ENCODE measurements at places on chromosomes 6 and 20.

- no peak for DNase-seq
Observed at GRCh38 chr6:118316796-118317384, 231.2 kb upstream of the PLN start.

DNA sequence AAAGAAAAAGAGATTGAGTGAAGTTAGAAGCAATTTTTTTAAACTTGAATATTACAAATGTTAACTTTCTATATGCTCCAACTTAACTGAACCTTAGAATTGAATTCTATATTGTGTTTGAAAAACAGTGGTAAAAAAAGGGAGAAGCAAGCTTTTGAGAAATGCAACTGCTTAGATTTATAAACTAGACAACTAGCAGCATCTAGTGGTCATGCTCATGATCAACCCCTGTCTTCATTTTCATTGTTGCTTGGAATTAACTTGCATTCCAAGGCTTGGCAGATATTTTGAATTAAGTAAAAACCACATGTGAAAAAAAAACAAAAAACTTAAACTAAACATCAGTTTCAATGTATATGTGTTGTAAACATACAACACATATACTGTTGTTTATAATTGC is 113.1 kb downstream of the C6orf58 start:
- DNase-seq: peak; percentile 1

- DNase-seq: peak; percentile 85
Observed at GRCh38 chr6:47922391-47922790, 140.6 kb downstream of the OPN5 start.

- DNase-seq: peak; percentile 36
Observed at GRCh38 chr20:64212755-64213154, 42.8 kb upstream of the PCMTD2 start.

- DNase-seq: no peak
Observed at GRCh38 chr6:161696801-161697200, 422.9 kb upstream of the AGPAT4 start.

GRCh38 chr6:2433711-2434110 is 188.3 kb upstream of the GMDS start:
- no peak for DNase-seq

DNA sequence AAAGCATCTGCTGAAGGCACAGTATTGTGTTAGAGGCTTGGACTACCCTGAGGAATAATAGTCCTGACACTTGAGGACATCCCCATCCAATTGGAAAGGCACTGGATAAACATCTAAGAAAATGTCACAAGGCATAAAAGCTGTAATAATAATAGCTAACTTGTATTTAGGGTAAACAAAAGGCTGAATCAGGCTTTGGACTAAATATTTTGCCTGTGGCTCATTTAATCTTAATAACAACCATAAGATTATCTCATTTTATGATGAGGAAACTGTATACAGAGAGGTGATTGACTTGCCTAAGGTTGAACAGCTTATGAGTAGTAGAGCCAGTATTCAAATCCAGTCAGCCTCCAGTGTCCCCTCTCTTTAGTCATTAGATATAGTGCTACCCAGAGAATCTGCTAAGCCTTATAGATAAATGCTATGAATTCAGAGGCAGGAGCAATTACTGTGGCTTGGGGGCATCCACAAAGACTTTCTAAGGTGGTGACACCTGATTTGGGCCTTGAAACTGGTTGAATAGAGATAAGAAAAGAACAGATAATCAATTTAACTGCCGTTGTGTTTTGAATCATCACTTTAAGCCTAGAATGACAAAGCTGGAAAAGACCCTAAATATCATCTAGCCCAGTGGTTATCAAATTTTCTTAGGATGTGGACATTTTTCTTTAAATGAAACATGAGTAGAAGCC is 7.5 kb upstream of the ZSWIM1 start:
- DNase-seq: no peak

DNA sequence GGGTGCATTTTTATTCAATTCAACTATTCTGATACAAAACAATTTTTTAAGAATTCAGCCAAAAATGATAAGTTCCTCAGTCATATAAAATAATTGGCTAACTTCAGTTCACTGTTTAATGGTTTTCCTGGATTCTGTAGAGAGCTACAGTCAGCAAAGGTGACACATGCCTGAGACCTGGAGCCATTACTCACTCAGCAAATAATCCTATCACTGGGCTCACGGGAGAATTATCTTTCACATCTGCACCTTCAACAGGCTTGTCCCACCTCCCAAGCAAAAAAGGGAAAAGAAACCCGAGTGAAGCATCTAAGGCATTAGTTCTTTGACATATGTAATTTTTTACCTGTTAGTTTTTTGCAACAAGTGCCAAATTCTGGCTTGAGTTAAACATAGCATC is 34.9 kb upstream of the FOXA2 start:
- DNase-seq: no peak

DNA sequence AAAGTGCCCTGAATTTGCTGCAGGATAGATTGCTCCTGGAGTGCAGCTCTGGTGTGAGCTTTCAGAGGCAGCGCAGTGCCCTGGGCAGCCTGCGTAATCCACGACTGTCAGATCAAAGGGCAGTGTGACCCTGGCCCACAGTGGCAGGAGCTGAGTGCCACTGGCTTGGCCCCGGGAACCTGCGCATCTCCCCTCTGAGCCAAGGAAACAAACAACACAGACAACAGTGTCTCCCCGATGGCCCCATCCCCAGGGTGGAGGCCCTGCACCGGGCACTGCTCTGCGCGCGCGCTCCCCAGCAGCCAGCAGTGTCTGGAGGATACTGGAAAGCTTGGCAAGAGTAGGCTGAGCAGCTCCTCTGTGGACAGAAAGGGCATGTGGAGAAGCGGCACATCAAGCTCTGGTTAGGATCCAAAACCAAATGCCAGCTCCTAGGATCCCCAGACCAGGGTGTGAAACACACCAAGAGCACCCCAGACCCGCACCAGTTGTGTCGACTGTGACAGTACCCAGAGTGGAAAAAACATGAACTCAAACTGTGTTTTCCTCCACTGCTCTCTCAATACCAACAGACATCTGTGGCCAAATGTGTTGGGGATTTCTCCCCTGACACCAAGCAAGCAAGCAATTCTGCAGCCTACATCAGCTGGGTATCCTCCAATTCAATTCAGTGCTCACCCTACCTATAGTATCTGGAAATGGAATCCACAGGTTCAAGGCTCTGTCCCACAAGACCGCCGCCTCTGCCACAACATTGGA is 26.7 kb downstream of the RBCK1 start:
- DNase-seq: no peak

DNA sequence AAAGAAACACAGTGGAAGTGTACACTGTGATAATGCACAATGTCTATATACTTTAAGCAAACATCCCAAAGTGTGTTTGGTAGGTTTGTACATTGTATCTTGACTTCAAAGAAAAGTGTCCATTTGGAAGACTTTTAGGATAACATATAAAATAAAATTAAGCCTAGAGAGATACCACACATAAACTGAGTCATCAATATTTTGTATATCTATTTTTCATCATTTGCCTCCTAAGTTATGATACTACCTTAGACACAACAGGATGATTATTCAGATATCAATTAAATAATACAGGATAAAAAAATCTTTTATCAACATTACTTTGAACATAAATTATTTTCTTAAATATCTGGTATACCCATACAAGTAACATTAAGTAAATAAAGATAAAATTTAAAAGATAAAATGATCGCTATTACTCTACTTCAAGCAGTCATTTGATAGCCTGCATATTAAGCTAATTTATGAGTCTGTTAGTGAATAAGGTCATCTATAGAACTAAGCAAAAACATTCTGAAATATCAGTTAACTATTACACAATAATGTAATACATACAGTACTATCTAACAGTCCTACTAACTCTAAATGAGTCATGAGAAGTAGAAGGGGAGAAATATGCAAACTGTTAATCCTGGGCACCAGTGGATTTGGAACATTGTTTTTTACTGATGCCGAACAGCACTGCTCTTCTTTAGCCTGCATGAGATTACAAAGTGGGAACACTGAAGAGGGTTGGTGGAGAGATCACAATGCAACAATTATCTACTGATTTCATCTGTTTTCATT is 158.4 kb upstream of the SIM1 start:
- DNase-seq: no peak

- DNase-seq: no peak
Observed at GRCh38 chr6:138885156-138885819, 89.4 kb downstream of the ECT2L start.

- DNase-seq: no peak
Observed at GRCh38 chr6:140480852-140481251, 1106.4 kb upstream of the CITED2 start.

GRCh38 chr6:148954461-148954860 is 207.6 kb downstream of the UST start:
- no peak for DNase-seq

DNA sequence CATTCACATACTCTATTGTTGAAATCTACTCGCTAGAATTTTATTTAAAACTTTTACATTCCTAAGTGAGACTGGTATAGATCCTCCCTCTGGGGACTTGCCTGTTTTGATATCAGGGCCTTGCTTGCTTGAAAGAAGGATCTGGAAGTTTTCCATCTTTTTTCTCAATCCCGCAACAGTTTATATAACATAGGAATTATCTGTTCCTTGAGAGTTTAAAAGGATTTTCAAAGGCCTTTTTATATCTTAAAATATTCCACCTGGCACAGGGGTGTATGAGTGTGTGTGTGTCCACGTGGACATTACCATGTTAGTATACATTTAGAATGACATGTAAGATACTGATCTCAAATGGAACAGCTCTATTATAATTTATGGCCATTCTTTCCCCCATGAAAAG is 96.3 kb downstream of the TRERF1 start:
- no peak for DNase-seq

- DNase-seq: no peak
Observed at GRCh38 chr6:169266746-169267591, 13.3 kb upstream of the THBS2 start.

DNA sequence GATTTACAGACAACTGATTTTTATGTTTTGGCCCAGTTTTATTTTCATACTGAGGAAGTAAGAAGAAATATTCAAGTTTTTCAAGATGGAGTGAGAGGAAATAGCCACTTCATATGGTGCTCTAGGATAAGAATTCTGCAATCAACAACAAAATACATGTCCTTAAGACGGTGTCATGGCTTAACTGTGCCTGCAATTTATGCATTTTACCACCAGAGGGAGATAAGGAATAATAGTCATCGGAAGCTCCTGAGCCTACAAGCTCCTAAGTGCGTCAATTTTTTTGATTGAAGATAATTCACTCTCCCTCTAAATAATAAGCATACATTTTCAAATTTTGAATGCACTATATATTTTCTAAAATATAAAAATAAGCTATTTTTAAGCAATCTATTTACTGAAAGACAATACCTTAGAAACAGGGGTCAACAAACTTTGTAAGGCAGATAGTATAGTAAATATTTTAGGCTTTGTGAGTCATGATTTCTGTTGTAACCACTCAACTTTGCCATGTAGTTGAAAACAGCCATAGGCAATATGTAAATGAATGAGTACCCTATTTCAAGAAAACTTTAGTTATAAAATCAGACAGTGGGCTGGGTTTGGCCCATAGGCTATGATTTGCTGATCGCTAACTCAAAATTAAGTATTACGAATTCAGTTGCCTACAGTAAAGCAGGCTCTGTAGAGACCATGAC is 230.9 kb upstream of the DTNBP1 start:
- DNase-seq: no peak

- no peak for DNase-seq
Observed at GRCh38 chr20:60817891-60818290, 434.2 kb upstream of the CDH4 start.

DNA sequence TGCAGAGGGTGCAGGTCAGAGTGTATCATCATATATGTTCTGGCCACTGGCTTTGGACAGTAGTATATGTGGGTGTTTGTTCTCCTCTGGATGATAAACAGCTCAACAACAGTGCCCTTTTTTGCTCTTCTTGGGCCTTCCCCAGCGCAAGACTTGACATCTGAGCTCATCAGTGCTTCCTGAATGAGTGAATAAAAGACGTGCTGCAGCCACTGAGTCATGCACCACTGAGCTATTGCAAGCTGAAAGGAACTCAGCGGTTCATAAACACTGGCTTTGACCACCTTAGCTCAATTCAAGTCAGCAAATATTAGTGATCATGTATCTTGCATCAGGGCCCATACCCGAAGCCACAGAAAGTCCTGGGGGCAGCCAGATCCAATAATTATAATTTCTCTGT is 105.3 kb upstream of the KCNG1 start:
- DNase-seq: no peak

GRCh38 chr20:25236450-25237304 is 11.2 kb upstream of the PYGB start:
- no peak for DNase-seq

DNA sequence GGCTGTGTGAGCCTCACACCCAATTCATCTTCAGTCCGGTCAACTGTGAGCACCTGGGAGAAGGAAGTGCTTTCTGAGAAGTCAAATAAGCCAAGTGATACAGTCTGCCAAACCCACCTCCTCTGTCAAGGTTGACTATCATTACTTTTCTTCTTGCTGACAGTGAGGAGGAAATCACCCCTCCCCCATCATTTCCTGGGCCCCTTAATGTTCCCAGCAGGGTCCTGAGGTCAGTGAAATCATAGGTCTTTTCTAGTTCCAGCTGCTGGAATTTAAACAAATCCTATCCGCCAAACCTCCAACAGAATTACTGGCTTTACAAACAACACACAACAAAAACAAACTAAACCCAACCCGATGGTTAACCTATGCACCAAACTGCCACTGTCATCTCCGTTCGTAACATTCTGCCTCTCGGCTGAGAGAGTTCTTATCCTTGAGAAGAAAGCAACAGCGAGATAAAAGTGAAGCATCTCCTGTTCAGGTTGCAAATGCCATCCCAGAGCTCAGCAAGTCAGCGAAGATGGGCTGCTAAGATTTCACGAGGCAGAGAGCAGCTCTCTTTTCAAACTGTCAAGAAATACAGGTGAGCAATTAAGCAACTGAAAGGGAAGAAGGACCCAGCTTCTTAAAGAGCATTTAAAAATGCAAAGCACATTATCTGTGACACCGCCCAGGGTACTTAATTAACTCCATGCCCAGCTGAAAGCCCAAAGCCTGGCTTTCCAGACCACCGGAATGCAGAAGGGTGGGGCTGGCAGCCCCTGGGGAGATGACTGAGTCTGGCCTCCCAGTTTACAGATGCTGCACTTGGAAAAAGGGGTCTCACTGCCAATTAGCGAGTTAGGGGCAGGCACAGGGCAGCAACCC is 24.7 kb downstream of the GFOD1 start:
- no peak for DNase-seq
